ENCODE measurements at places on chromosomes 3 and 15. TPM values are rescaled to one million over a fixed set of nuclear protein-coding genes. Genes with fewer than 3 reads are reported as not detected.

PPP1R14D gene
- polyA plus RNA-seq, result 0.46 TPM

SPESP1 gene
- 6.3 TPM for polyA plus RNA-seq

- DNase-seq, result no peak
These were observed 59.6 kb upstream of the GOLIM4 start for GRCh38 chr3:168155303-168155702.

CHL1 gene
- polyA plus RNA-seq, result 13.1 TPM

DNA sequence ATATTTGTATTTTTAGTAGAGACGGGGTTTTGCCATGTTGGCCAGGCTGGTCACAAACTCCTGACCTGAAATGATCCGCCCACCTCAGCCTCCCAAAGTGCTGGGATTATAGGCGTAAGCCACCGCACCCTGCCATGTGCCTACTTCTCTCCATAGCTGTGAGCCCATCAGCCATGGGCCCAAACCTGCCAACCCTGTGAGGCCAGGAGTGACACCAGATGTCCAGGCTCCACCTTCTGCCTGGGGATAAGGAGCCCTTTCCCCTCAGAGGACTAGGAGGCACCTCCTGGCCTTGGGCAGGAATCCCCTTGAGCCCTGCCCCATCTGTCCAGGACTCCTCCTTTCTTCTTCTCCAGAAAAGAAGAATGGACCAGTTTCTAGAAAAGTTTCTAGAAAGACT lies 14.2 kb upstream of the RFT1 start:
- no peak for DNase-seq

GRCh38 chr15:78629031-78629715 lies 8.4 kb upstream of the CHRNA3 start:
- DNase-seq, result no peak

POTEB2 gene
- not detected for polyA plus RNA-seq

HOMER2 gene
- 28.2 TPM for polyA plus RNA-seq

GRCh38 chr3:142596726-142597088 lies 514 bp downstream of the PLS1 start:
- DNase-seq, result no peak
